ENCODE measurements at places on chromosomes 4 and X. TPM values are rescaled to one million over a fixed set of nuclear protein-coding genes. Genes with fewer than 3 reads are reported as not detected.

GRCh38 chrX:13498238-13498637 lies 71.2 kb upstream of the EGFL6 start:
- no peak for DNase-seq

DNA sequence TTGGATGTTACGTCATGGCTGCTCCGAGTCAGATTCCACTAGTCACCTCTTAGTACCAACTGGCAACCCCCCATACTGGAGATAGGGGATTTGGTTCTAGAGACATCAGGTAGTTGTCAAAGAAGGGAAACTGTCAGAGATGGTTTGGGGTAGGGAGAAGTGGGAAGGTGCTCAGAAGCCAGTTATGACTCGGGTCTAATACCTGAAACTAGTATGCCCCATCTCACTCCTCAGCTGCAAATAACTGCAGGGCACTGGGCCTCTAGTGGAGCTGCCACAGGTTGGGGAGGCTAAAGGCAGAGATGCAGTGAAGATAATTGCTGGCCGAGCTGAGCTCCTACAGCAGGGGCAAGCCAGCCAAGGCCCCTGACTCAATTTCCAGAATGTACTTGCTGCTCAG lies 30.0 kb downstream of the OTUD6A start:
- no peak for DNase-seq

KLHL13 gene
- 5.4 TPM for total RNA-seq

GRCh38 chrX:136475236-136475635 lies 12.5 kb upstream of the BRS3 start:
- DNase-seq: no peak

GRCh38 chr4:66574145-66574978 lies 904.1 kb upstream of the EPHA5 start:
- DNase-seq: no peak

DGKK gene
- total RNA-seq: not detected

- no peak for DNase-seq
These were observed 42.5 kb upstream of the LEF1 start for GRCh38 chr4:108210989-108211835.

PSAPL1 gene
- not detected for total RNA-seq

DNA sequence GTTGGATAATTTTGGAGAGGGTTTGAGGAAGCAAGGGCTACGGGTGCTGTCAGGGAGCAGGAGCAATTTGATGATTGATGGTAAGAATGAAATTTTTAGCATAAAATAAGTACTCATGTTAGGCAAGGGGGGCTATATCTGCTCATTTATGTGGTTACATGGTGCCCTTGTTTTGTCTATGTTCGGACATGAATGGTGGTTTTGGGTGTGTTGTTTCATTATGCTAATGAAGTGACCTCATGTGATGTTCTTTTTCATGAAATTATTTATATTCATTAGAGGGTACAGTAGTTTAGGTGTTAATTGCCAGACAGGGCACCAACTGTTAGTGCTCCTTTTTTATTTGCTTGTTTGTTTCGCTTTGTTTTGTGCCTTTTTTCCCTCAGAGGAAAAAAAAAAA lies 29.3 kb downstream of the CEP44 start:
- DNase-seq: no peak

- no peak for DNase-seq
These were observed 4.7 kb upstream of the LRAT start for GRCh38 chr4:154739111-154739510.

DNAAF6 gene
- not detected for total RNA-seq

GLRB gene
- total RNA-seq: 9.8 TPM

DNA sequence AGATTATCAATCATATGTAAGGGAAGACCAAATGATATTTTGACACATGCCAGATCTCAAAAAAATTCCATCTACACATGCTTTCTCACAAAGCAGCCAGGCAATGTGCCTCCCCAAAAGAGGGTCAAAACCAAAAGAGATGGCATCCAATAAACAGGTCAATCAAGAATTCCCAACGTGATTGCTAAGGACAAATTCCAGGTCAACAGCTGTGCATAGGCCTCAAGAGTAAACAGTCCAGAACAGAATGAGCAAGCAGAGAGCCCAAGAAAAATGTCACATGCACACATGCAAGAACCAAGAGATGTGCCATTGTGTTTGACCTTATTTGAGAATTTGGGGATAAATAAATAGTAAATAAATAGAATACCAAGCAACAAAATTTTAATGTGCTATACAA lies 136.7 kb downstream of the APBB2 start:
- DNase-seq: no peak

Measured in left cardiac atrium (tissue), 4 donors.